ENCODE measurements at places on chromosomes 5 and 9.

DNA sequence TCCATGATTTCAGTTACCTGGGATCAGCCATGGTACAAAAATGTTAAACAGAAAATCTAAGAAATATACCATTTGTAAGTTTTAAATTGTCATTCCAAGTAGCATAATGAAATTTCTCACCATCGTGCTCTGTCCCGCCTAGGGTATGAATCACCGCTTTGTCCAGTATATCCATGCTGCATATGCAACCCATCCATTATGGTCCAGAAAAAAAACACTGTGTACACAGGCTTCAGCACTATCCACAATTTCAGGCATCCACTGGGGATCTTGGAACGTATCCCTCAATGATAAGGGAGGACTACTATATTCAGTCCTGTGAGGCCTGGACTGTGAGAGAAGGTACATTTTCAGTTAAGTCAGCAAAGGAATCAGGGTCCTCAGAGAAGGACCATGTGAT is 37.6 kb upstream of the HNRNPA0 start:
- DNase-seq: no peak

GRCh38 chr9:14899815-14900193 is 10.4 kb downstream of the FREM1 start:
- DNase-seq: no peak

DNA sequence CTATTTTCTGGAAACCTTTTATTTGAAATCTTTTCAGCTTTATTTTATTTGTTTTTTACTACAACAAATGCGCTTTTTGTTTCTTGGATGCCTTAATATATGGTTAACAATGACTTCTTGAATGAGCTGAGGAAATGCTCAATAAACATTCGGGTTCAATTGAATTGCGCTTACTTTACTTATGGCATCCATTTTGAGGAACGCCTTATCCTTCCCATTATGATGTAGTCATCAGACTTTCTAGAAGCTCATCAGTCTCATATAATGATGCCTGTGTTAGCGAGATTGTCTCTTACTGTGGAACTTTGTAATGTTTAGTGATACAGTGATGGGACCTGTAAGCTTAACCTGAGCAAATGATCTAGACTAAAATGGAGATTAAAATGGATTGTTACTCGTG is 916 bp downstream of the SHLD3 start:
- peak; percentile 31 for DNase-seq

- no peak for DNase-seq
These were observed 602 bp downstream of the RPL37 start for GRCh38 chr5:40834391-40834848.

GRCh38 chr9:101902051-101902450 is 163.6 kb upstream of the GRIN3A start:
- DNase-seq: no peak

GRCh38 chr5:52985306-52985705 is 3.8 kb upstream of the ITGA2 start:
- DNase-seq: no peak

DNA sequence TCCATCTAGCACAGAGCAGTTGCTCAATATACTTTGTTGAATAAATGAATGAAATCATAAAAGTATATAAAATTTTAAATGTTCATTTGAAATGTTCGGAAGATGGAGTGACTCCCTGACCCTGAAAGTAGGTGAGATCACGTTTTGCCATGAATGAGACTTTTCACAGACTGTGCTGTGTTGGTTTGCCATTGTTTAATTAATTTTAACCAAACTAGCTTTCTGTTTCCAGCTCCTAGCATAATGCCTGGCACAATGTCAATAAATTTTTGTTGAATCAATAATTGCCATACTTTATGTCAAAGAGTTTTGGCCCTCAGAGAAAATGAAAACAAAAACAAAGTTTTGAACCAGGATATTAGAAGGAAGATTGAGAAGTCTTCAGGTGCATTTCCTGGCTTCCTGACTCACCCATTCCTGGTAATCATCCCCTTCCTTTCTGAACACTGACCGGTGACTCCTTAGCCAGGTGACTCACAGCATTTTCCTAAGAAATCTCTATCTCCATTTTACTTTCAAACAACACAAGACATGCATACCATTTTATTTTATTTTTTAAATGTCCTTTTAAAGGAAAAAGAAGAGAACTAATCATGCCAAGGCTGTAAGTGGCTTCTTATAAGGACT is 15.1 kb downstream of the SLC28A3 start:
- DNase-seq: no peak

DNA sequence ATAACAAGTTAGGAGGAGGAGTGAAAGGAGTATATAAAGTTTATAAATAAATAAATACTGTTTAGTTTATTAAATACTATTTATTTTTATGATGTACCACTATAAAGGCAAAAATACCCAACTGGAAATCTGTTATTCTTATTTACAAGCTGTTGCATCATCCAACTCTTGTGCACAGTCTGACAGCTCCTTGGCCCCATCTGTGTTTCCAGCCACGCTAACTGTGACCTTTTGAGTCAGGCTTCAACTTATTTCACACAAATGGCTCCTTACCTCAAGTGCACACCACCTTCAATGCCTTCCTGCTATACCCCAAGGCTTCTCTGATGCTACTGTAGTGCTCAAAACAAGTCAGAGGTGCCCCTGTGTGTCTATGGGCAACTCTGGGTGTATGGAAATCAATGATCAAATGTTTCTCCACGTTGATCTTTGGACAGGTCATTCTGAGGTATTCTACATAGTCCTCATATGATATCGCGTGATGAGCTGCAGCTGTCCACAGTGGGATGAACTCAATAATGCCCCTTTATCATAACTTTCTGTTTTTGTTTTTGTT is 303.2 kb upstream of the GRAMD2B start:
- DNase-seq: no peak

DNA sequence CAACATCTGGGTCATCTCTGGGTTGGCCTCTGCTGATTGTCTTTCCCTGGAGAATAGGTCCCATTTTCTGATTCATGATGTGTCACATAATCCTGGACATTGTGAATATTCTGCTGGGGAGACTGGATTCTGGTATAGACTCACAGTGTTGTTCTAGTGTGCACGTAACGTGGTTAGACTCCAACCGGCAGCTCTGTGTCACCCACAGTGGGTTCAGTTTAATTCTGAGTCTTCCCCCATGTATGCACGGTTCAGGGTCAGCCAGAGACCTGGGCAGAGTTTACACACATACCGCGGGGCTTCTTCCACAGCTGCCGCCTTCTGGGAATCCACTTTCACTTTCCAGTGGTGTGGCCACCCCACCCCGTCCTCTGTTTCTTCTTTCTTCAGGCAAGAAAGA is 38.0 kb upstream of the LRRC14B start:
- no peak for DNase-seq

DNA sequence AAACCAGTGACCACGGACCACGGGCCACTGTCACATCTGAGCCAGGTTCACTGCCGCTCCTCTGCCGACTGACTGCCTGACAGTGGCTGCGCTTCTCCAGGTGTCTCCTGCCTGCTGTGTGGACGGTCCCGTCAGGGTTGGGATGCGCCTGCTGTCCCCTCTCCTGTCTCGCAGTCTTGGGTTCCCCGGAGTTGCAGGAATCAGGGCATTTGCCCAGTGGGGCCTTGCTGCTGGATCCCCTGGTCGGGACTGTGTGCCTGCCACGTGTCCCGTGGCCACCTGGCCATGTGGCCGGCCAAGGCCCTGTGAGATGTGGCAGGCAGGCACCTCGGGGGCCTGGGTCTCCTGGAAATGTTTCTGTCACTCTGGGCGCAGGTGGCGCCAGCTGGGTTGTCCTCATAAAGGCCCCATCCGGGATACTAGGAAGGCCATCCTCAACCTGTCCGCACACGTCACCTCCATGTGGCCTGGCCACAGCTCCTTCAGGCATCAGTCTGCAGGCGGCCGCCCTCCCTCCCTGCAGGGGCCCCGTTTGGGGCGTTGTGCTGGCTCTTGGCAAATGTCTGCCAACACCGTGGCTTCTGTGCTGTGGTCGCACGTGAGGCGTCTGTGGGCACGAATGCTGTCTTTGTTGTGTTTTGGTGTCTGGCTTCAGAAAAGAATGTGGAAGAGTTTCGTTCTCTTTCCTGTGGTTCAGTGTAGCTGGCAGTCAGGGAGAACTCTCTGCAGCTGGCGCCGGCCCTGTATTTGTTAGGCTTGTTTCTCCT is 6.4 kb upstream of the TOR4A start:
- DNase-seq: no peak

GRCh38 chr5:57432876-57433275 is 49.7 kb downstream of the ACTBL2 start:
- peak; percentile 41 for DNase-seq

GRCh38 chr9:7094576-7094975 is 336.8 kb downstream of the KDM4C start:
- DNase-seq: no peak

GRCh38 chr5:17067657-17068392 is 131.7 kb upstream of the MYO10 start:
- DNase-seq: no peak

DNA sequence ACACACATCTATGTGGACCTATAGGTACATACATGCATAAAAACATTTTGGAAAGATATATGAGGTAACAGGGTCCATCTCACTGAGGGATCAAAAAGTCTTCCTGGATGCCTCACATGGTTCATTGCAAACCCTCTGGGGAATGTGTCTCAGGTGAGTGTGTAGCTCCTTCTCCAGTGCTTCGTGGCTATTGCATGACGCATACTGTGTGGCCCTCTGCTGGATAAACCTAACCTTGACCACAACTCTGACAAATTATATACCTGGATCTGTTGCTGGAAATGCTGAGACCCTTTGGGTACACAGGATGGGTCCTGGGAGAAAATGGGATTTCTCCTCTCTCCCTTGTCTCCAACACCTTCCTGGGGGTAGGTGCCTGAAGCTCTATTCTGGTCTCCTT is 91.9 kb downstream of the JAKMIP2 start:
- DNase-seq: no peak

GRCh38 chr5:67124556-67124955 is 72.0 kb downstream of the CD180 start:
- DNase-seq: no peak

DNA sequence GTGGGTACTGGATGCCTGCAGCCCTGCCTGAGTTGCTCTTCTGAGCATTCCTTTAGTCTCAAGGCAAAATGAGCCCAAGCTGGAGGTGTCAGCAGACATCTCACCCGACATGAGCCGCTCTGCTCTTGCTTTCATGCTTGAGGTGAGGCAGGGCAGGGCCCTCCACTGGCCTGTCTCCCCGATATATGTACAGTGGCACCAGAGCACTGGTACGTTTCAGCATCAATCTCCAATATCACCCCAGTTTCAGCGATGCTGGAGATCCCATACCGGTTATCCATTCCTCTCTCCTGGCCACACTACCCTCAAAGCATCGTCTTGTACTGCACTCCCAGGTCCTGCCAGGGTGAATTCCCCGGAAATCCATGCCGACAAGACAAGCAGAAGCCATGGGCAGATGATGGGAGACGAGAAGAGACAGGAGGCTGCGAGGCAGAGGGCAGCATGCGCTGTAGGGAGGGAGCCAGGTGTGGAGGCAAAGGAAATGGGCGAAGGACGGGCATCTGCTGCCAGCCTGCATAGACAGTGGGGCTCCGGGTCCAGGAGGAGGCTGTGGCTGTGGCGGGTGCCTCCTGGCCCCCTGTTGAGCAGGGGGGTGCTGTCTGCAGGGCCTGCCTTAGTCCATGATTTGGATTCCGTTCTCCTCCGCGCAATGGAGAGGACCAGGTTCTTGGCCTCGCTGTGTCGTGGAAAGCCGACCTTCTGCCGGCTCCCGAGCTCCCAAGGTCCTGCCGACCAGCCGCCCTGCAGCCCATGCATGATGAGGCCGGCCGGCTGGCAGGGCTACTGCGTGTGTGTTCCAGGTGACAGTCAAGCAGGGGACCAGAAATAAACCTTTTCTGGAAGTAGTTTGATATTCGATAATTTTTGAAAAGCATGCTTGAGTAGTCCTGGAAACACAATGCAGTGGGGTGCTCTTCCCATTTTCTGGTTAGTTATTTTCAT is 152.2 kb upstream of the IRX2 start:
- DNase-seq: no peak

DNA sequence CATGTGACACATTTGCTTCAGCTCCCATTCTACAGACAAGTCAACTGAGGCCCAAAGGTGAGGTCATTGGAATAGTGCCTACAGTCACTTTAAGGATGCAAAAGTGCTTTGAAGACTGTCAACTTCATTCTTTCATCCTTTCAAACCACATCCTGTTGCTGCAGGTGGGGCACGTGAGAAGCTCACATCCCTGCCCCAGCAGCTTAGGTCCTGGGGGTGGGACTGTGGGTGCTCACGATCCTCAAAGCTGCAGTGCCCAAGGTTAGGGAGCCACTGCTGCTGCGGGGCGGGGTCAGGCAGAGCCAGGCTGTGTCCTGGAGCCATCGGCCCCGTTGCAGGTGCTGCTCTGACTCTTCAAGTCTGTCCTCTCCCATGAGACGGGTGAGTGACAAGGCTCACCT is 57.9 kb upstream of the IER5L start:
- DNase-seq: no peak
